ENCODE measurements at places on chromosomes 6 and 20.

GRCh38 chr6:14848019-14848418 lies 397.9 kb upstream of the JARID2 start:
- no peak for DNase-seq

DNA sequence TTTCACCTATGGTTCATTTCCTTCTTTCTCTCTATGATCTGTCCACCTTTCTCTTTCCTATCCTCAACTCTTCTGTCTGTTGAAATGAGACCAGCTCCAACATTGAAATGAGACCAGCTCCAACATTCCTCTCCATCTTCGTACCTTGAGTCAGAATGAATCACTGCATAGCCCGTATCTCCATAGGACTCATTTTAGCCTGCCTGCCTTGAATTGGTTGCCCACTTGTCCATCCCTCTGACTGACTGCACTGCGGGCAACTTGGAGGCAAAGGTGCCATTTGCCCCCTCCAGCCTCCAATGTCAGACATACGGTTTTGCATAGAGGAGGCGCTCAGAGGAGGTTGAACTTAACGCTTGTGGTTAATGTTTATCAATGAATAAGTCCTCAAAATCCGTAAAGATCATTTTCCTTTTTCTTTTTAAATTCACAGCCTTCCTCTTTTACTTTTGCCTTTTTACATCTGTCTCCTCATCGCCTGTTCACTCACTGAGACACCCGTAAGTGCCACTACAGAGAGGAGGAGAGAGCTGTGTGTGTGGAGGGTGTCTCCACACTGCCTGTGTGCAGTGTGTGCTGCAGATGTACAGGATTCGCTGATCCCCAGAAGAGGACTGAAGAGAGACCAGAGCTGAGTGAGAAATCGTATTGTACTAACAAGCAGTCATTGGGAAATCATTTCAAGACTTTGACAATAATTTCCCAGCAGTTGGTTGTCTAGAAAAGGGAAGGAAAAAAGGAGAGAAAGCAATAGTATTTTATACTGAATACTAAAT lies 579.6 kb upstream of the MAP3K7 start:
- DNase-seq, result no peak

- no peak for DNase-seq
Measured at GRCh38 chr6:3418496-3419060, 38.3 kb downstream of the SLC22A23 start.

GRCh38 chr6:23200946-23201345 lies 631.6 kb downstream of the HDGFL1 start:
- DNase-seq, result no peak

GRCh38 chr6:38427492-38428210 lies 212.1 kb downstream of the BTBD9 start:
- peak; percentile 87 for DNase-seq

DNA sequence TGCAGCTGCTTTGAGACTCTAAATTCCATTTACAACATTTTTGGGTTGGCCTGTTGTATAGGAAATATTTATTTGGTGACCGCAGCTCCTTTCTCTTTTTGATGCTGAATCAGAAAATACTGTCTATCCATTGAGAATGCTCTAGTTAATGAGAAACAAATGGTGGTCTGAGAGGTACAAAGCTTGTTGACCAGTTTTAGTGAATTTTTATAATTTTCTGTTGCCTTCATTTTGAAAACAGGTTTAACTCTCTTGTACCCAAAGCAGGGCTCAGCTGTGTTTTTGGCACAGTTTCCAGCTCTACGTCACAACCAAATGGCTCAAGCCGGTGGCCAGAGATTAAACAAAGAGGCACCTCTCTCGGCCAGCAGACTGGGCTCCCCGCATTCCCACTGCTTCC lies 113.2 kb downstream of the FNDC1 start:
- no peak for DNase-seq

DNA sequence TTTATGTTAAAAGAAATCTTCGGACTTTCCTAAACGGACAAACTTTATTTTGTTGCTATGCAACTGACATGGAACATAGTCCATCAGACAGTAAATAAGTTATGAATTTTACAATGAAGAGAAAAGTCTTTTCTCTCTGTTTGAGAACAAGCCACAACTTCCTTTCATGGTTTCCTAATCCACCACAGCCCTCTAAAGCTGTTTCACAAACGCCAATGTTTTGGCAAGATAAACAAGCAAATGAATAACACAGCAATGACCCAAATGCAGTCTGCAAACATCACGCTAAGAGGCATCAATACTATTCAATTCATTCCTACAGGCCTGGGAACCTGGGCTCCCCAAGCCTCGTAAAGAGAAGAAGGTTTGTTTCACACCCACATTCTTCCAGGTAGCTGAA lies 60.4 kb downstream of the HAO1 start:
- peak; percentile 79 for DNase-seq

DNA sequence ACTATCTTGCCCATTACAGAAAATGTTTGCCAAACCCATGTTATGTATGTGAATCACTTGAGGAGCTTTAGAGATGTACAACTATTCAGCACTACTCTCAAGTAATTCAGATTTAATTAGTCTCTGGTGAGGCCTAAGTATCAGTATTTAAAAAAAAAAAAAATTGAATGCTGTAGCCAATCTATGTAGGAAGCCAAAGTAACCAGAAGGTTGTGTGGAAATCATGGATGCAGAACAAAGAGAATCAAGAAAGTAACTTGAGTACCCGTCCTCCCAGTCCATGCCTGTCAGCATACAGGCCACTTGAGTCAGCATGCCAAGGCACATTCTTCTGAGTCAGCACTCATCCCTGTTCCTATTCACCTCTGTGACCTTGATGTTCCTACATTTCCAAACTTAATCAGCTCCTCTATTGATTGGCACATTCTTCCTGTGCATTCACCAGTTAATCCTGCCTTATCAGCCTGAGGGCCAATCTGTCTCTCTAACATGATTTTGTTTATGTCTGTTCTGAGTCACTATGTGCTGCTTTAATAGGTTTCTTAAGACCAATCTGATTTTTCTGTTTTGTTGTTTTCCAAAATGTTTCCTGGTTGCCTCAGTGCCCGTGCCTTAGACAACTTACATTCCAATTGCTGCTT lies 165.6 kb downstream of the KCNQ5 start:
- no peak for DNase-seq

DNA sequence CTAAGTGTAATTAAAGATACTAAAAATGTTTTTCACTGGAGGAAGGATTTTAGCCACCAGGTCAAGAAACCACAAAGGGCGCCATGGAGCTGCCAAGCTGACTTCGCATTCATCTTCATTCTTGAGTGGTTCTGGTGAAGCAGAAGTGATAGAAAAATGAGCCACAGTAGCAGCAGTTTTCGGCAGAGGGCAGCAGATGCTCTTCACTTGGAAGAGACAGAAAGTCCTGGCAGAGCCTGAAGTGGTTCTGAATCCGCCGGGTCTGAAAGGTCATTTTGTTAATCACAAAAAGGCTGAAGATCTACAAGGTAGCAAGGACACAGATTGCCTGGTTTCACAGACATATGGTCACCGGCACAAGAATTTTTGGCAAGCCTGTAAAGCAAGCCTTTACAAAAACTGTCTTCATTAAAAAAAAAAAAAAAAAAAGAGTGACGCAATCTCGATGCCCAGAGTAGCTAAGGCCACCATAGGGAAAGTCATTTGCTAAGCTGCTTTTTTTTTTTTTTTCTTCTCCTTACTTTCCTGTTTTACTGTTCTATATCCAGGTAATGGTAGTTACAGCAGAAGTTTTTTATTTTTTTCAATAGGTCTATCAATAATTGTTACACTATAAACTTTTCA lies 345.1 kb upstream of the AGPAT4 start:
- DNase-seq, result peak; percentile 11

GRCh38 chr20:8805737-8806442 lies 263.0 kb upstream of the PLCB4 start:
- DNase-seq, result no peak

DNA sequence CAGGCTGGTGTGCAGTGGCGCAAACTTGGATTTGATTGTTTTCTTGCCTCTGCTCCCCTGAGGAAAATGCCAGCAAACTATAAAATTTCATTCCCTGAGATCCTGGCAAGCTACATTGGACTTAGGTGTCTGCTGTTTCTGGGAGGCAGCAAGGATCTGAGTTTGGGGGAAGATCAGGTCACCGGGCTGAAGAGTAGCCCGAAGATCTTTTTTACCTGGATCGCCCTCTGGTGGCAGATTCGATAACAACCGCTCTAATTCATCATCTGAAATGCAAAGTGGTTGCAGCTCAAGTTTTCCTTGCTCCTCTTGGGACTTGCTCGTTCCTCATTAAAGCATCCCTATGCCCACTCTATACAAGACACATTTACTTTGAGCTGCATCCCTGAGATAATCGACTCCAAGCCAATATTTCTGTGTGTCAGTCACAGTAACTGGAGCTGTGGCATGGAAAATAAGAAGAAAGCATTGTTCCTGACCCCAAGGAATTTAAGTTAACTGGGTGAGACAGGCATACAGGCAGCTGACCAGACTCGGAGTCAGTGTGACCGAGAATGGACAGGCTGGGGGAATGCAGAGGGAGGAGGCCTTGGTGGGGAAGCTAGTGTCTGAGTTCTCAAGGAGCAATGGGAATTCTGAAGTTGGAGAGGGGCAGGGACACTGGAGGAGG lies 131.8 kb upstream of the PROKR2 start:
- peak; percentile 49 for DNase-seq

DNA sequence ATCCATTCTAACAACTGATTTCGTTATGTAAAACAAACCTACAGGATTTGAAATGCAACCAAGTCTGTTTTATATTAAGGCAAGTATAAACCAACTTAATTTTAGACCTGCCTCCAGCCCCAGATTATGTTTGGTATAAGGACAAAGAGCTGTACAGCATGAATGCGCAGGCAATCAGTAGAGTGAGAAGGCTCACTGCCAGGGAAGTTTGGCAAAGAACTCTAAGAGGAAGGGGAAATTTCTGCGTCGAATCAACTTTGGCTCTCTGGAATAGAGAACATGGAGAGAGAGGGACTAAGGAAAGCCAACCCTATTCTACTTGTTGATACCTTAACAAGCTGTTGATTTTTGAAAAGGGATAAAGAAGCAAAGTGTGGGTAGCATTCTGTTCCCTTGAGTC lies 96.9 kb upstream of the FOXO3 start:
- no peak for DNase-seq

DNA sequence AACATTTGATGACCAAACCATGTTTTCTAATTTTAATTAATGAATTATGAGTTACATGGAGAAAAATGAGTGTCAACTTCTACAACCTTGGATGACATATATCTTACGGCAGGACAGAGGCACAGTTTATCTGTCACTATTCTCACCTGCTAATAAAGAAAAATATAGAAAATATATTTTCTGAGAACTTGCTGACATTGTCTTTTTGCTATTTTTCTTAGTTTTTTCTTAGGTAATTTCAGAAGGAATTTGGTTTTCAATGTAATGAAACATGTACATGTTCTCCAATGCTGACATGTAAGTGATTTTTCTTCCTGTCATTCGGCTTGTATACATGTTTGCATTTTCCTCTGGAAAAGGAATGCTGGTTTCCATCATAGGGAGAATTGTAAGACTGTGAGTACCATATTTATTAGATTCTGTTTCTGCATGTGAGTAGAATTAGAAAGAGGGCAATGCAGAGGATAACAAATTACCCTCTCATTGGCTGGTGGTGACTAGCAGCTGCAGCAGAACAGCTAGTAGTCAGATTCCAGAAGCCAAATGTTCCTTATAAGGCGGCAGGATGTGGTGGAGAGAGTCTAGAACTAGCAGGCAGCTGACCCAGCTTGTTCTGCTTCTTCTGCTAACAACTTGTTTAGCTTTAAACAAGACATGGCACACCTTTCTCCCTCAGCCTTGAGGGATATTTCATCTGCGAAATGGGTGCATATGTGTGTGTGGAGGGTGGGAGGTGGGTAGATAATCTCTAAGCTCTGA lies 132.8 kb upstream of the SPACA1 start:
- no peak for DNase-seq

DNA sequence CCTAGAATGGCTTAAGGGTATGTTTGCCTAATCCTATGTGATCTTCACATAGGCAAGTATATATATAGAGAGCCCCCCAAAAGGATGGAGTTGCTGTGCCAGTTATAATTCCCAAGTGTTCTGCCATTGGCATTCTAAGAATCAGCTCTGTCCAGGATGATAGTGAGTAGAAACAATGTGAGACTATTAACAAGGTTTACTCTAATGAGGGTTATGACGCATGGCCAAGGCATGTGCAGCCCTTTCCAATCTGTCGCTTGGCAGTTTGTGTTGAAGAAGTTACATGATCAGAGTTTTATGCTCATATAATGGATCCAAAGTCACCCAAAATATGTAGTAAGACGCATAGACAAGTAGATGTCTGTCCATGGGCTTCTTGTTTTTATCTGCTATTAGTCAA lies 33.6 kb downstream of the VGLL2 start:
- no peak for DNase-seq

GRCh38 chr6:168929871-168930450 lies 323.7 kb downstream of the THBS2 start:
- DNase-seq, result no peak

- no peak for DNase-seq
Measured at GRCh38 chr6:35356391-35356790, 14.0 kb downstream of the PPARD start.

GRCh38 chr6:90241229-90241880 lies 55.3 kb downstream of the BACH2 start:
- DNase-seq, result no peak

GRCh38 chr20:25273046-25273445 lies 25.2 kb downstream of the PYGB start:
- DNase-seq, result no peak

DNA sequence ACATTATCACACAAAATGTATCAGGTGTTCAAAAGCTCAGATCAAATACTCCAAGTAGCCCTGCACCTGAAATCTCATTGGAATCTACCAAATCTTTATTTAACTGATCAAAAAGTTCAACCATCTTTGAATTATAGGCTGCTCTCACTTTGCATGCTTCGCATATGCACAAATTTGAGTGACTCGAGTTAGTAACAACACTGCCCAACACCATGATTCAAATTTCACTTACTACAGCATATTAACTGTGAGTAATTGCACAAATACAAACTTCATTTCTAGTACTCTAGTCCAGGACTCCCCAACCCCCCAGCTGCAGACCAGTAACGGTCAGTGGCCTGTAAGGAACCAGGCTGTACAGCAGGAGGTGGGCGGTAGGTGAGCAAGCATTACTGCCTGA lies 51.1 kb downstream of the WASF1 start:
- no peak for DNase-seq

- no peak for DNase-seq
Measured at GRCh38 chr6:31356216-31356945, 598 bp downstream of the HLA-B start.

- DNase-seq, result no peak
Measured at GRCh38 chr20:46083101-46083500, 6.7 kb downstream of the NCOA5 start.

GRCh38 chr6:43790031-43790430 lies 20.0 kb downstream of the VEGFA start:
- no peak for DNase-seq

DNA sequence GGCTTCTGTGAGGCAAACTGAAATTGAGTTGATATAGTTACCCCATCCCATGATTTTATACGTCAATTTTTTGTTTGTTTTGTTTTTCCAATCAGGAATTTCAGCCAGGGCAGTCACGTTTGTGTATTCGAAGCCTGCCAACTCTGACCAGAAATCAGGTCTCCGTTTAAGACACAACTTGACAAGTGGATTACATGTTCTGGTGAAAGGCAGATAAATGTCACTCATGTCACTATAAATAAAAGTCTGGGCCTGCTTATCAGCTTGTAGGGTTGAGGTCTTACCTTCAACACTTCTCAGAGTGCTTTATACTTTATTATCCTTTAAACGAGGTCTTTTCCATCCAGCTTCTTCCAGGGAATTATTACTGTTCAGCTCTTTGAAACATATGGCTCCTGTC lies 8.4 kb upstream of the XRN2 start:
- no peak for DNase-seq
